ENCODE measurements at places on chromosomes 7 and 10.

DNA sequence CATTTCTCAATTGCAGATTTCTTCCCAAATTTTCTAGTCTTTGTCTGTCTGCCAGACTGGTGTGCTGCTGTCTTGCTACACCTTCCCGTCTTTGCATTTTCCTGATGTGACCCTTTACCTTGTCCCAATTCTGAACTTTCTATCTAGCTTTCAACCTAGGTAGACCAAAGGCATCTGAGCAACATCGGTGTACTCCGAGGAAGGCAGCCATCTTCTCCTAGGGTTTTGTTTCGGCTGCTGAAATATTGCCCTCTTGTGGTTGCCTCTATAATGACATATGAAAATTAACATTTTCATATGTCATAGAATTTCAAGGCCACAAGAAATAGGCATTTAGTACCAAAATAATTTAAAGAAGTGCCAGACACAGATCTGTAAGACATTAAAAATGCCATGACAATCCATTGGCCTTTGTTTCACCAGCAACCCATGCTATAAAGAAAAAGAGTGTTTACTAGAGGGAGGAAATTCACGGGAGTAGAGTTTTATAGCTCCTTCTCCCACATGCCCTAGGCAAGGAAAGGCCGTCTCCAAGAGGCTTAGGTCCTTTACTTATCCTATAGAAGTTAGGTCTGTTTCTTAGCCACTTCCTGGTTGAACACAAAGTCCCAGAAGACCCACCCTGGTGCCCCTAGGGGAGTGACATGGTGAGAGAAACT is 23.4 kb downstream of the OR9A2 start:
- no peak for DNase-seq

GRCh38 chr10:22701132-22701826 is 13.1 kb downstream of the PIP4K2A start:
- no peak for DNase-seq

- DNase-seq, result no peak
Measured at GRCh38 chr10:5071411-5072198, 22.6 kb upstream of the AKR1C3 start.

DNA sequence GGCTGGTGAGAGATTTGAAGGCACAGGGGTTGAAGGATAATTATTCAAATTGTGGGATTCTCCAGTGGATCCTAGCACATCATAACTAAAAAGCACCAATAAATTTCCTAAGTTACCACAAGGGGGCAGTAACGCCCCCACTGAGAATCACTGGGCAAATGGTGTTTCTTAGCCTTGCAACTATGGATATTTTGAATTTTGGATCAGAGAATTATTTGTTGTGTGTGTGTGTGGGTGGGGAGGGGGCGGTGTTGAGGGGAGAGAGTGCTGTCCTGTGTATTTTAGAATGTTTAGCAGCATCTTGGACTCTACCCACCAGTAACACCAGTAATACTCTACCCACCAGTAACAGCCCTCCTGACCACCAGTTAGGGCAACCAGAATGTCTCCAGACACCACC is 63.3 kb upstream of the PRKG1 start:
- no peak for DNase-seq

DNA sequence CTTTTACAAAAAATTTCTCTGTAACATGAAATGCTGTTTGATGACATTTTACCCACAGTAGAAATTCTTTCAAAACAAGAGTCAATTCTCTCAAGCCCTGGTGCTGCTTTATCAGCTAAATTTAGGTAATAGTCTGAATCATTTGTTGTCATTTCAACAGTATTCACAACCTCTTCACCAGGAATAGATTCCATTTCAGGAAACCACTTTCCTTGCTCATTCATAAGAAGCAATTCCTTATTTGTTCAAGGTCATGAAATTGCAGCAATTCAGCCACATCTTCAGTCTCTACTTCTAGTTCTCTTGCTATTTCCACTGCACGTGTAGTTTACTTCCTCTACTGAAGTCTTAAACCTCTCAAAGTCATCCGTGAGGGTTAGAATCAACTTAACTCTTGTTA is 14.1 kb downstream of the STAG3 start:
- DNase-seq, result no peak

GRCh38 chr7:108413337-108413736 is 42.9 kb downstream of the NRCAM start:
- DNase-seq, result no peak

DNA sequence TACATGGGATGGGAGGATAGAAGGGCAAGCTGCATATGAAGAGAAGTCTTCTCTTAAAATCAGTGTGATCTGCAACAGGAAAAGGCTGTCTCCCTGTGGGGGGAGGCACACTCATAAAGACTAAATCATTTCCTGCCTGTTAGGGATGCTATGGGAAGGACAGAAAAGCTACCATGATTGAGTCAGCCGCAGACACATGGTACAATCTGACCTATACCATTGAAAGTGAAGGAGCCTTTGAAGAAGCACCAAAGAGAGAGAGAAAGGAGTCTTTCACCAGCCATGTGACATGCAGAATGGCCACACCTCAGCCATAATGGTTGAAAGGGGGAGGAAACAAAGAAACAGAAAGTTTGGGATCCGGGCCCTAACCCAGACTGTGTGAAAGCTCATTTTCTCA is 29.1 kb downstream of the NUDCD3 start:
- DNase-seq, result no peak

DNA sequence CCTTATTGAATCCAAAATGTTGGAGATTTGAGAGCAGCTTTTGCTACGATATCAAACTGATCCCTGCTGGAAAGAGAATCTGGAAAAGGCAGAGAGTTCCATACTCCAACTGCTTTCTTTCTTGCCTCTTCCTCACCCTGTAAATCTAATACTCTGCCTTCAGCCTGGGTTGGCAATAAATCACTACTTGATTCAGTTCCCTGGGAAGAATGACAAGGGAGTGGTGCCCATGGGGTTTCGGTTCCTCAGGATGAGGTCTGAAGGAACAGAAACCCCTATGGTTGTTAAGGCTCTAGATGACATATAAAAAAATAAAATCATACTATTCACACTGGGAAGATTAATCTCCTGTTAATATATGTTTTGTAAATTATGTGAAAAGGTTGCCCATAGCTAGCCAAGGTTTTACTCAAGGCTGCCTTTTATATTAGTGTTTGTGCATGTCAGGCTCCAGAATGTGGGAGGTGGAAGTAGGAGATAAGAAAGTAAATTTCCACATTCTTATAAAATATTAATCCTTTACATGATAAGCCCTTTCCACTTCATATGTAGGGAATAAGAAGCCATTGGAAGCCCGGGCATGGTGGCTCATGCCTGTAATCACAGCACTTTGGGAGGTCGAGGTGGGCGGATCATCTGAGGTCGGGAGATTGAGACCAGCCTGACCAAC is 106.2 kb upstream of the CACNA2D1 start:
- no peak for DNase-seq

- no peak for DNase-seq
Measured at GRCh38 chr10:111370101-111370500, 293.3 kb downstream of the ADRA2A start.

- no peak for DNase-seq
Measured at GRCh38 chr10:112213098-112213823, 29.7 kb upstream of the GPAM start.

- no peak for DNase-seq
Measured at GRCh38 chr7:116547347-116547746, 22.5 kb downstream of the CAV1 start.

All from activated gamma-delta T cell treated with anti-CD3 and anti-CD28 coated beads, Interleukin-2, amount 50 U/mL, for 16 hours (primary cell).